Right kidney (tissue), 9 donors: ENCODE measurements at places on chromosomes 11 and 22.

- no peak for DNase-seq
These were observed 156.2 kb upstream of the PDGFD start for GRCh38 chr11:104320097-104320496.

DNA sequence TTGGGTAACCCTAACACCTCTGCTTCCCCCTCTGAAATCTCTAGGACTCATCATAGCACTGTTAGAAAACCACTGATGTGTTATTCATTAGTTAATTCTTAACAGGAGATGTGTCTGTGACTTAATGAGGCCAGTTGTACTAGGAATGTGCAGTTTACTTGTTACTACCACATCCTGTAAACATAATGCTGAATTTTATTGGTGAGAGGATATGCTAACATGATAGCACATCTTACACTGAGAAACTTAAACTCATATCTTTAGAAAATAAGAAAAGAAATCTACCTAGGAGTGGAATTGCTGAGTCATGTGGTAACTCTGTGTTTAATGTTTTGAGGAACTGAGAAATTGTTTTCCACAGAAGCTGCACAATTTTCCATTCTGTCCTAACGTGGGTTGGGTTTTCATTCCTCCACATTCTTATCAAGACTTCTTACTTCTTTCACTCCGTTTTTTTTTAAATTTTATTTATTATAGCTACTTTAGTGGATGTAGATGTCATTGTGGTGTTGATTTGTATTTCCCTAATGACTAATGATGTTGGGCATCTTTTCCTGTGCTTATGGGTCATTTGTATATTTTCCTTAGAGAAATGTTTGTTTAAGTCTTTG is 33.7 kb downstream of the RNF121 start:
- DNase-seq, result no peak

DNA sequence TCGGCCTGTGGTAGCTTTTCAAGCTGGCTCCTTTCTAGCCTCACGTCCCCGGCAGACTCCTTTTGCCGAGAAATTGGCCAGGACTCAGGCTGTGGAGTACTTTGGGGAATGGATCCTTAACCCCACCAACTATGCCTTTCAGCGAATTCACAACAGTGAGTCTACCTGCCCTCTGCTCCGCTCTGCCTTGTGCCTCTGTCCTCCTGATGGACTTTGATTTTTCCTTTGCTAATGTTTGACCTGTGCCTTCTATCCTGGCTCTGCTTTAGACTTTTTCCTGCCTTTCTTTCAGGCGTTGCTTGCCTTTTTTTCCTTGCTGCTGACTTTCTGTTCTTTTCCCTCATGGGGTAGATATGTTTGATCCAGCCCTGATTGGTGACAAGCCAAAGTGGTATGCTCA is 12.5 kb downstream of the MADD start:
- no peak for DNase-seq

DNA sequence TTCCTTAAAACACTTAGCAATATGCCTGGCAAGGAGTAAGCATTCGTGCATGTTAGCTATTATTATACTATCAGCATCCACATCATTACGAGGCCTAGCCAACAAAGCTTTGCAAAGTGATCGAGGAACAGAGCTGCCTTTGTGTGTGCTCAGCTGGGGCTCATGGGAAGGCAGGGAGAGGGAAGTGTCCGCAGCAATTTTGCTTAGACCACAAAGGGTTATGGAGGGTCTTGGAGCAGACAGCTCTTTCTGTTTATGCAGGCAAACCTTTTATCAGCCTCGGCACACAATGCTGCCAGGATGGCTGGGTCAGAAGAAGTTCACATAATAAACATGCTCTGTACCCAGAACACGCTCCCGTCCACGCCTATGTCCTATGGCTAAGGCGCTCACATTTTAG is 10.9 kb upstream of the DKK3 start:
- no peak for DNase-seq

DNA sequence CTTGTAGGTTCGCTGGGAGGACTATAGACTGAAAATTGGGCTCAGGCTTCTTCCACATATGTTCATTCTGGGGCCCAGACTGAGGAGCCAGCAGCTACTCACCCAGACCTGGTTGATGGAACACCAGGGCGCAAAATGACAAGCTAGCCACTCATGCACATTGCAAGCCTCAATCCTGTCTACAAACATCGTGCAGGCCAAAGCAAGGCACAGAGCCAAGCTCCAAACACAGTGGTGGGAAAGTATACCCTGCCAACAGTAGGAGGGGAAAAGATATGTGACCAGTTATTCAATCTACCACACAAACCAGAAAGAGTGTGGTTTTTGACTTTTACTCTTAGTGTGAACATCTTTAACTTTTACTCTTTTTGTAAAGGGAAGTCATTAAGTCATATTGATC is 660.5 kb downstream of the NTM start:
- DNase-seq, result no peak

GRCh38 chr11:107222916-107223460 is 204.7 kb upstream of the GUCY1A2 start:
- no peak for DNase-seq

DNA sequence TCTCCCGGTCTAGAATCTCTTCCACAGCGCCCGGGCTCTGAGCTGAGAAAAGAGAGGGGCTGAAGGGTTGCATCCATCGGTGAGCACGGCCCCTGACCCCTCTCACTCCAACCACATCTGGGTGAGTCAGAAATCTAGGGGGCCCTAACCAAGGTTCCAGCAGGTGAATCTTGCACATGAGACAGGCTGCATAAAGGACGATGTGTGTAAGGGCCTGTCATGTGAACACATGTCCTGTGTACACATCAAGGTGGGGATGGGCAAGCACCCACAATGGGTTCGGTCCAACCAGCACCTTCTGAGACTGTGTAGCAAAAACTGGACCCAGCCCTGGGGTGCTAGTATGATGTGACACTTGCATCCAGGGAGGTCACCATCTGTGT is 1.2 kb downstream of the BET1L start:
- no peak for DNase-seq

DNA sequence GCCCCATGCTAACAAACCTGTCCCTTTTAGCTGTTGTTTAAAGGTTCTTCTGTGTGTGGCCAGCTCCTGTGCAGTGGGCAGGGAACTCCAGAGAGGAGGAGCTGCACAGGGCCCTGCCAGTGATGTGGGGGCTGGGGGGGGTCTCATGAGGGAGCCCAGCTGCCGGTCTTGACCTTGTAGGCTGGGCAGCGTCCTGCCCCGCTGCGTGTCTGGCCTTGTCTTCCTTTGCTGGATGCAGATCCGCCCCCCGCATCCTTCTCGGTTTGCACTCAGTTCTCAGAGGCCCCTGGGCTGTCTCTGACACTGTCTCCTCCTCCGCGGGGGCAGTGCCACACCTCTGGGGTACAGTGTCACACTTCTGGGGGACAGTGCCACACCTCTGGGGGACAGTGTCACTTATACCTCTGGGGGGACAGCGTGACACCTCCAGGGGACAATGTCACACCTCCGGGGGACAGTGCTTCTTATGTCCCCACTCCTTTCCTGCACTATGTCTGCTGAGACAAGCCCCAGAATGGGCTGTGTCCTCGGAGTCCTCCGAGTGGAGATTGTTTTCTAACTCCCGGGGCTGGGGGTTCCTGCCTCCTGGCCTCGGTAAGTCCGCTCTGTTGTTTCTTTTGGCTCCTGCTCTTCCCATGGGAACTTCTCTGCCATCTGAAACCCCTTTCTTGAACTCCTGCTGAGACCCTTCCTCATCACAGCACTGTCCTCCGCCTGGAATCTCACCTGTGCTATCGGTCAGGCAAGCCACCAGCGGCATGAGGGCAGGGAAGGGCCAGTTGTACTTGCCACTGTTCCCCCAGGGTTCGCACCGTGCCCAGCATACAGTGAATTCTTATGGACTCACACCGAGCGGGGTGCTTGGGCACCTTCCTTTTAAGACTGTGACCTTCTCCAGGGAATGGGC is 788.3 kb downstream of the TBC1D22A start:
- DNase-seq, result peak; percentile 38

DNA sequence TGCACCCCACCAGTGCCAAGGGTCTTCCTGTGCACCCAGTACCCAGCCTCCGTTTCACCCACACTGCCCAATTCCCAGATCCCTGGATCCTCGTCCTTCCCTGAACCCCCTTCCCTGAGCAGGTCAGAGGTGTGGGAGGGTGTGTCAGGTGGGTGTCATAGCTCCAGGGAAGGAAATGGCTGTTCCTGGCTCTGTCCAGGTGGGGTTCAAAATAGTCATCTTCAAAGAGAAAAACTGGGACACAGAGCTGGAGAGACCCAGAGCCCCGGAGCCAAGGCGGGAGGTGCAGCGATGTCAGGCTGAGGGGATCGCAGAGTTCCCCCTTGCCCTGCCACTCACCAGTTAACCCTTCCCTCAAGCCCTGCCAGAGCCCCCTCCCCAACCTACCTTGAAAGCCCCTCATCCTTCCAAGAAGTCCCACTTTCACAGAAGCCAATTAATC is 698 bp downstream of the C1QTNF4 start:
- DNase-seq, result no peak

GRCh38 chr22:17359501-17359900 is 9.8 kb upstream of the CECR2 start:
- DNase-seq, result no peak

DNA sequence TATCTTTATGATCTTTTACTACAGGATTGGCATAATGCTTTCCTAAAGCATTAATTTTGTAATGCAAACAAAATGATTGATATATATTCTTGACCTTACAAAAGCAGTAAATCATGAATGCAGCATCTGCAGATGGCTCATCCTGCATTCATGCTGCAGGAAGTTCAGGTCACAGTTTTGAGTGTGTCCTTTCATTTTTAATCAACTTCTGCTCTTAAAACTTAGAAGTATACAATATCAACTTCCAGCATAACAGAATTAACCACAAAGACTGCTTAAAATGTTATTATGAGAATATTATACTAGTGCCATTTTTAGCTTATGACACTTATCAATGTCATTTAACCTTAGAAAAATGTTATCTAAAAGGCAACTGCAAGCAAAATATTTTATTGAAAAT is 54.0 kb downstream of the SLC36A4 start:
- no peak for DNase-seq

GRCh38 chr11:88384669-88385005 is 47.1 kb upstream of the CTSC start:
- no peak for DNase-seq

DNA sequence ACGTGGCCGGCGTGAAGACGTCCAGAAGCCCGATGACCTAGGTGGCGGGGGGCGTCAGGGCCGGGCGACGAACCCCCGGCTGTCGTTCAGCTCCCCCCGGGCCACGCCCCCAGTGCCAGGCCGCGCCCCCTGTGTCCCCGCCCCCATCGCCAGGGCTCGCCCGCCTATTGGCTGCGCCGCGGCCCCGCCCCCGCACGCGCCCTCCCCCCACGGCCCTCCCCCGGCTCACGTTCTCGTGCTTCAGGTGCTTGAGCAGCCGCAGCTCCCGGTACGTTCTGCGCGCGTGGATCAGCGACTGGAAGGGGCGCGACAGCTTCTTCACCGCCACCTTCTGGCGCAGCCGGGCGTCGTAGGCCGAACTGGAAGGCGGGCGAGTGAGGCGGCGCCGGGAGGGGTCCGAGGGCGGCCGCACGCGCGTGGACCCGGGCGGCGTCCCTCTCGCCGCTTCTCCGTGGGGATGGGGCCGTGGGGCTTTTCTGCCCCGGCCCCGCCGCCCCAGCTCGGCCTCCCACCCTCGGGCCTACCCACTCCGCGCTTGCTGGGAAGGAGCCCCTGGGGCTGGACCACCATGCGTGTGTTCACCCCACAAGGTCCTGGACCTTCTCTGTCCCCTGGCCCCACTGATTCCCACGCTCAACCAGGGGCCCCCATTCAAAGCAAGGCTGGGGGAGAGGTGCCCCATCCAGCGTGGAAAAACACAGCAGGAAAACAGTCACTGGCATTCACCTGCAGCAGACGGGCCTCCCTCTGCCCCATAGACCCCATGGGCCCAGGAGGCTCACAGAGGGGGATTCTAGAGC is 2.4 kb downstream of the MAPK11 start:
- no peak for DNase-seq

- no peak for DNase-seq
These were observed 6.8 kb upstream of the TMEM123 start for GRCh38 chr11:102459393-102459792.

- no peak for DNase-seq
These were observed 346.8 kb downstream of the ETS1 start for GRCh38 chr11:128240546-128240945.

DNA sequence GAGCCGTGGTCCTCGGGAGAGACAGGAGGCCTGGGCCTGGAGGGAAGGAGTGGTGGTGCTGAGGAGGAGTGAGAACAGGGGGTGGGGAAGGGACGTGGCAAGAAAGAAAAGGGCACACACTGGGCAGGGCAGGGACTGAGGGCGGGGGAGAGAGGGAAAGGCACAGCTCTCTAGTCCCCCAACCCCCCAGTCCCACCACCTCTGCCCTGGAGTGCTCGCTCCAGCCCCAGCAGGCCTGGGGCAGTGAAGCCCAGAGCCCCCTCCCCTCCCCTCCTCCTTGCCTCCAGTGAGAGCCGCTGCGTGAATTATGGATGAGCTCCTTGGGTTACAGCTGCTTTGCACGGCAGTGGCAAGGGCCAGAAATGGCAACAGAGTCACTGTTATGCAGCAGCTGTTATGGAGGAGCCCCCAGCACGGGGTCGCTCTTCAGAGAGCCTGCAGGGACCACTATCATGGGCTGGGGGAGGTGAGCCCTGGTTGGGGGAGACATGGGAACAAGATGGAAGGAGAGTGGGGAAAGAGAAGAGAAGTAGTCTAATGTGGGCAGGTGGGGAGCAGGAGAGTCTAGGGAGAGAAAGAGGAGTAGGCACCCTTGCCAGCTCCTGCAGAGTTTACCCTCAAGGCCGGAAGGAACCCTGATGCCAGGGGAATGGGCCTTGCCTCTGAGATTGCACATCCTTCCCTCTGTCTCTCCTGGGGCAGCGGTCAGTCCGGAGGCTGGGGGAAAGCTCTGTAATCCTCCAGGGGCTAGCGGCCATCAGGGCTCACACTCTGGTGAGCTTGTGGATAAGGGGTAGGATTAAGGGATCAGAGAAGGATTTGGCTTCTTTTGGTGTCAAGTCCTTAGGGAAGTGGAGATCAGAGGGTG is 3.6 kb downstream of the RTN4RL2 start:
- DNase-seq, result peak; percentile 12

GRCh38 chr11:107567739-107568335 is 2.3 kb upstream of the ALKBH8 start:
- no peak for DNase-seq

GRCh38 chr11:71246559-71246958 is 5.8 kb downstream of the SHANK2 start:
- no peak for DNase-seq
